GM13976 (cell line): ENCODE measurements at places on chromosomes 4 and X.

DNA sequence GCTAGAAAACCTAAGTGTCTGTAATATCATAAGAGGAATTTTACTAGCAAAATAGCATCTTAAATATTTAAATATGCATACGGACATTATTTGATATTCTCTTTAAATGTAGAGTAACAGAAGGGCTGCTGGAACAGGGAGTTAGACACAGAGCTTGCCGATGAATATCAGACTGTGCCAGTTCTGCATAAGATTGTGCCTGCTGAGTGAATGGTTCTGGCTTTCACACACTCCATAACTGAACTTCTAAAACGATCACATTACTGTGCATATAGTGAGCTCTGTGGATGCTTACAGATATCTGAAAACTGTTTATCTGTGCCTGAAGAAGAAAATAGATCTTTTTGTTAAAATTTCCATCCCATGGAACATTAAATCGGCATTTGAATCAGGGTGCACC lies 867.4 kb upstream of the PCDH10 start:
- DNase-seq: no peak

DNA sequence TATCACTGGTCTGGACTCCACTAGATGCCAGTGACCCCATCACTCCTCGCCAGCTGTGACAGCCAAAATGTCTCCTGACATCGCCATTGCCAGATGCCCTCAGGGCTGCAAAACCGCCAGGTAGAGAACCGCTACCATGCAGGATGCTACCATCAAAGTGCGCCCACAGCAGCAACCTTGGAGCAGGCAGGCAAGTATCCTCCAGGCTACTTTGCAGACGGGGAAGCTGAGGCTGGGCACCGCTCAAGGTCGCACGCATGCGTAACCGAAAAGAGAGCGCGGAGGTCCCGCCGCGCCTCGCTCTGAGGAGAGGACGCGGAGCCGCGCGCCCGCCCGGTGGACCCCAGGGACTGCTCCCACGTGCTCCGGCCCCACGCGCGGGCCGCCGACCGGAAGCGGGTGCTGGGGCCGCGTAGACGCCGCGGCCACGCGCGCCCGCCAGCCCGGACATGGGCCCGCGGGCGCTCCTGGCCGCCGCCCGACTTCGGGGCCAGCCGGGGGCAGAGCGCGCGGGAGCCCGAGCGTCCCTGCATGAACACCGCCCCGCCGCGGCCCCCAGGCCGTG lies at the start of gene STS:
STS (plus strand) TSS at position 300 of the 565 bp plus-strand sequence. CDS start 105,488 bp downstream, outside the sequence.
- DNase-seq: no peak

- DNase-seq: no peak
These were observed 38.8 kb upstream of the ADGRA3 start for GRCh38 chr4:22554670-22555069.

DNA sequence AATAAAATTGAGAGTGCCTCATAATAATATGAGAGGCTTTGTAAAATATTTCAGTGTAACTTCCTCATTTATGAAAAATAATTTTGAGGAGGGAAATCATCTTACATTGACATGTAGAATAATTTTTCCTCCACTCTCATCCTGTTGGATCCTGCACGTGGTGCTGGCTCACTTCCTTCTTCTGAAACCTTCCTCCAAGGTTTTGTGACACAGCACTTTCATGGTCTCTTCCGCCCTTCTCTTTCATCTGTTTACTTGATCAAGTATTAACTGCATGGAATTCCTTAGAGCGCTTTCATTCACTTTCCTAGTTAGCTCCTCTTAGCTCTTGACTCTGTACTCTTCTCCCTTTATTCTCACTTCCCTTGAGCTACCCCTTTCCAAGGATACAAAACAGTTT lies 246.5 kb downstream of the RAPGEF2 start:
- no peak for DNase-seq

GRCh38 chr4:82293304-82293703 lies 80.5 kb downstream of the HNRNPD start:
- peak; percentile 45 for DNase-seq

DNA sequence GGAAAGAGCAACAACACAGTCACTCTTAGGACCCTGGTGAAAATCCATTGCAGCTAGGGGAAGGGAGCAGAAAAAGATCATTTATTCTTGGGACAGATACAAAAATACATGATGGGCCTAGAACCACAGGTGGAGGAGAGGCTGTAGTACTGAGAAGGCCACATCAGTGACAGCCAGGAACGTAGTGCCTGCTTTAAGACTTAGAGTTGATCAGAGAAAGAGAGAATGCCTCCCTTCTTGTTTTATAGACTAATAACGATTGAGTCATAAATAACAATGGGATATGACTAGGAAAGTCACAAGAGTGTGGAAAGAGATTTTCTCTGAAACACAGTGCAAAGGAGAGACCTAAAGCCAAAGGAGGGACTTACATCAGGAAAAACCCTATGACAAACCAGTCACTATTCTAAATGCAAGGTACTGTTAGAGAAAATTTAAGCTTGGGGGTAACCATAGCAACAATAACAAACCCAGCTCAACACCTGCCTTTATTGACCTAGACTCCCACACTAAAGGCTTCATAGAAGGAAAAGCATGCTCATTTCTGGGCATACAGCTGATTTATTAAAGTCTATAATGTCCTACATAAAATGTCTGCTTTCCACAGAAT lies 1015.0 kb upstream of the GRID2 start:
- DNase-seq: no peak

DNA sequence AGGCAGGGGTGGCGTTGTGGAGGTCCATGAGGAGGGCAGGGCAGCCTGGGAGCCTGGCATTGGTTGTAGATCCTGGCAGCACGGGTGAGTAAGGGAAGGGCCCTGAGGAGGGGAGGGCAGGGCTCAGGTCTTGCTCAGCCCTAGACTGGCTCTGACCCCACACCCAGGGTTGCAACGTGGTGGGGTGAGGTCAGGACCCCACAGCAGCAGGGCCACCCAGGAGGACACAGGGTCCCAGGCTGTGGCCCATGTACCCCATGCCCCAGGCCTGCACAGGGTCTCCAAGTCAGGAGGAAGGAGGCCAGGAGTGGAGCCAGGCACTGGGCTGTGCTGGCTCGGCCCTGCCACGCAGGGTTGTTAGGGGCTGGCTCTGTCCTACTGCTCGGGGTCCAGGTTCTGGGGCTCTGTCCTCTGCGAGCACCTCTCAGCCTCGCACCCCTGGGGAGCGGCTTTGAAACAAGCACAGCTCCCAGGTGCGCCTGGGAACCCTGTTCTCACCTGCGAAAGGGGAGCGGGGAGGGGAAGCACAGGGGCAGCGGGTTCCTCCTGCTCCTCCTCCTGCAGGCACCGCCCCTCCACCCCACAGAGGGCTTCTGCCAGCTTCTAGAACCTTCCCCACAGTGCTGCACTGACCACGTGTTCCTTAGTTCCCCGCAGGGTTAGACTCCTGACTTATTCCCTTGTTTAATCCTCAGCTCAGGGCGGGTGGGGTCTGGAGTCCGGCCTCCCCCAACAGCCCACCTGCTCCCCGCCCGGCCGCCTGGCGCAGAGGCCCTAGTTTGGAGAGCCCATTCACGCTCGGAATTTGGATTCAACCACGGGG lies 20.4 kb downstream of the MSANTD1 start:
- peak; percentile 20 for DNase-seq

- peak; percentile 25 for DNase-seq
These were observed 42.4 kb downstream of the CLCN4 start for GRCh38 chrX:10199212-10199611.

- no peak for DNase-seq
These were observed 9.8 kb upstream of the BCOR start for GRCh38 chrX:40107291-40108161.

GRCh38 chrX:15977644-15978043 lies 123.0 kb upstream of the AP1S2 start:
- no peak for DNase-seq

GRCh38 chr4:79421483-79421882 lies 13.5 kb upstream of the GK2 start:
- DNase-seq: no peak

DNA sequence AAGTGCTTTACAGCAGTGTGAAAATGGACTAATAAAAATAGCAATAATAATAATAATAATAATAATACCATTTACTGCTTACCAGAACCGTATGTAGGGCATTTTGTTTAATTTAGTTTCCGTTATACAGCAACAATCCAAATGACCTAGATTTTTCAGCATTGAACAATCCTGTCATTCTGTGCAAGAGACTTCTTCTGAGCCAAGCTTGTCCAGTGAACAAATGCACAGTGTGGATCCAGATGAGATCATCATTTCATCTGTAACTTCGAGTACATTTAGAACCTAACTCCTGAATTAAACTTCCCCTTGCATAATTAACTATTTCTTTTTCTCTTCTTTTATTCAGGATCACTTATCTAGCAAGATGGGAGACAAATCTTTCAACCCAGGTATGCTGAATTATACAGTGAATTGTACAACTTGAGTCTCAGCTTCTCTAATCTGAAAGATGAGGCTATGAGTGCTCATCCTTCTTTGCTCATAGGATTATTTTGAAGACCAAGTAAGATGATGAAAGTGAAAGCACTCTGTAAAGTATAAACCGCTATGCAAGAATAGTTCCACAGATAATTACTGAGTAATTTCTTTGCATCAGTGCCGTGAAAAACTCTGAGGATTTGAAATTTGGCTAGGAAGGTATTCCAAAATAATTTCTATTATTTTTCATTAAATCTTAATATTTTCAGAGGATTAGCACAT lies 6.6 kb downstream of the CLNK start:
- no peak for DNase-seq

- DNase-seq: no peak
These were observed 26.1 kb downstream of the GK start for GRCh38 chrX:30679369-30679768.

- DNase-seq: no peak
These were observed 110.1 kb downstream of the LARP7 start for GRCh38 chr4:112747036-112747435.

DNA sequence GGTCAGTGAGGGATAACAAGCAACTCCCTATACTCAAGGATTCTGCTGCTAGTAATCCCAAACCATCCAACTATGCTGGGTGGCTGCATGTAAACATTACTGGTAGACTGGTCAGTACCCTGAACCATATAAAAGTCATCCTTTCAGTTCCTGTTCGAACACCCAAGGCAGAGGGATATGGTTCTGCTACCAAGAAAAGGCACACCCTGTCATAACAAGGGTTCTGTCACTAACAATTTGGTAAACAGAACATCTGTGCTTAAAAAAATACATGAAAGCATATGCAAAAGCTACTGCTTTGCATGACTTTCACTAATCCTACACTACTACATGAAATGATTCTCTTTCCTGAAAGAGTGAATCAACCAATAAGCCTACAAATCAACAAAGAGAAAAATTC lies 76.8 kb upstream of the MCF2 start:
- peak; percentile 12 for DNase-seq

- DNase-seq: no peak
These were observed 548.8 kb downstream of the DMD start for GRCh38 chrX:32662516-32662915.

- DNase-seq: no peak
These were observed 146.1 kb upstream of the TBL1X start for GRCh38 chrX:9318766-9319165.

DNA sequence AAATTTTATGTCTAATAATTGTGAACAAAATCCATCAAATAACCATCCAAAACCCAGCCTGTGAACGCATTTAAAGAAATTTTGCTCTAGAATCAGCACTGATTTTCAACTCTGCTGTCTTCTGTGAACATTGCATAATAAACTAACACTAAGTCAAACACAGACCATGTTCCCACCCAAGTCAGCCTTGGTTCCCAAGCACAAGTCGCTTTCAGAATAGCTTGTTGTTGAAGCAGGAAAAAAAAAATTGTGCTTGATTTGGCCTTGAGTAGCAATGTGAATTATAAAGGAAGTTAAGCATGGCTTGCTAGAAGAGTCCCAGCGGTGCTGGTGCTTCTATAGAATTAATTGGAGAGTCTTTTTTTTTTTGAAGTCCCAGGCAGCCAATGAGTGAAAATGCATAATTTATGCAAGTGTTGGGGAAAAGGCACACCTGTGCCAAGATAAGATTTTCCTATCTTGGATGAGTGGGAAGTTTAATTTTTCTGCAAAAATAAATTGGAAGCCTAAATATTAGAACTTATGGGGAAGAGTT lies 42.1 kb downstream of the HHIP start:
- no peak for DNase-seq

DNA sequence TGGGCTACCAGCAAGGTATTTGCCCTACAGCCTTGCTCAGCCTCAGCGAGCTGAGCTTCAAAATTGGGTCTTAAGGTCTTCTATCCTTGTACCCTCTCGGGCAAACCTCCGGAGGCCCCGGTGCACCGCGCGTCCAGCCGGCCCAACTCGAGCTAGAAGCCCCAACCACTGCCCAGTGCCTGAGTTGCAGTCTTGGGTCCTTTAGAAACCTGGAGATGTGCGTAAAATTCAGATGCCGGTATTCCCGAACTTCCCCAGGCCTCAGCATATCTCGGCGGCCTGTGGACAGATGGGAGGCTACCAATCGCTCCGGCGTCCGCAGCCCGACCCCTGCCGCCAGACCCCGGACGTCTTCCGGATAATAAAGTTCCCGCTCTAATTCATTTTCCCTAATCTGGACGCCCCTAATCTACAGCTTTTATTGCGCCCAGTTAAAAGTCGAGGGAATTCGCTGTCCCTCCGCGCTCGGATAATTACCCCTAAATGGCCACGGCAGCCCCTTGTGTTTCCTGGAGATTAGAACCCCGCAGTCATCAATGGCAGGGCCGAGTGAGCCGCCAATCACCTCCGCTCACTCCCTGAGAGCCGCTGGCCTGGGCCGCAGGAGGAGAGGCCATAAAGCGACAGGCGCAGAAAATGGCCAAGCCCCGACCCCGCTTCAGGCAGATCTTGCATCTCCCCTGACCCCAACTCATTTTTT lies 1.5 kb upstream of the MSX1 start:
- DNase-seq: no peak

DNA sequence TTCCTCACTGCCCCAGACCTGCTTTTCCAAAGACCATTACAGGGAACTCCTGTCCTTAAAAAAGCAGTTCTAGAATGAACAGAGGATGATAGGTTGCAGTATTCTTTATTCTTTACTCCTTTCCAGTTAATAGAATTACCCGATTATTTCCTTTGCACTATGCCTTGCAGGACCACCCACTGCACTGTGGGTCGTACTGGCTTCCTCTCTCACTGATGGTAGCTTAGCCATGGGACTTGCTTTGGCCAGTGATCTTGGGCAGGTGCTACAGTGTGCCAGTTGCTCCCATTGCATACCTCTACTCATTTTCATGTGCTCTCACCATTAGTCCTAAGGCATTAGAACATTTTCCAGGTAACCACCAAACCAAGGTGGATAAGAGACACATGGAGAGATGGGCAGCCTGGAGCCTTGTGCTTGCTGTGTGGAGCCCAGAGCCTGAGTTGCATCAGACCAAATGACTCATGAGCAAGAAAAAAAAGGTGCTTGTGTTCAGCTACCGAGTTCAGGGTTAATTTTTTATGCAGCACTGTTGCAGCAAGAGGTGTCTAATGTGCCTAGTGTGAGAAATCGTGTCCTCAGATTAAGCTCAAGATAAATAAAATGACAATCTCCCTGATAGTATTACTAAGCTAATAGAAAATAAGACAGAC lies 7.6 kb upstream of the UNC5C start:
- DNase-seq: no peak

DNA sequence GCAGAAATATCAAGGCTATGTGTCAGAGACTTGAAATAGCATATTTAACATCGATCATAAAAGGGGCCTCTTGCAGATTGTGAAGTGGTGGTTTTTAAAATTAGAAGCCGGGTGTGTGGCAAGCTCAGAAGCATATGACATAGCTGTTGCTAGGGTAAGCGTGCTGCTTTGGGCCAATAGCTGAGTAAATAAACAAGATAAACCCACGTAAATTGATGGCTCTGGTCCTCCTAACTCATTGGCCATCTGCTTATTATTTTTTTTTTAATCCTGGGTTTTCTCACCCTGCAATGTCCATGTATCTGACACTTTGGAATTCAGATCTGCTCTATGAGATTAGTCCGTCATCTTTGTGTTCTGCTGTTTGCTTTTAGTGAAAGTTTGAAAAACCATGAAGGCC lies 32.6 kb upstream of the STOX2 start:
- DNase-seq: no peak
